Dermis blood vessel endothelial cell (primary cell): ENCODE measurements at places on chromosomes 6 and 20. TPM values are rescaled to one million over a fixed set of nuclear protein-coding genes. Genes with fewer than 3 reads are reported as not detected.

DNA sequence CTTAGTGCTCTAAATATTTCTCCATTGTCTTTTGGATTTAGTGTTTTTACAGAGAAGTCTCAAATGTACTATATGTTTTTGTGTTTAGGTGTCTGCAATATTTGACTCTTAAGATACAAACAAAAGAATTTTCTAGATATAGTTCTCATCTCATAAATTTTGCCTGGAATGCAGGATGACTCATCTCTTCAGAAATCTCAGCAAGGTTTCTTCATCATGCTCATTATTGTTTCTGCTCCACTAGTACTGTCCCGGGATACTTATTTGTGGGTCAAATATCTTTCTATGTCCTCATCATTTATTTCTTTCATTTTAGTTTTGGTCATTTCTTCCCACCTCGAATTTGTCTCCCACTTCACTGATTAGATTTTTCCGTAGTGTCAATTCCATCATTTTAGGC, 9.5 kb downstream of the AHI1 start:
- peak; percentile 54 for DNase-seq

DNA sequence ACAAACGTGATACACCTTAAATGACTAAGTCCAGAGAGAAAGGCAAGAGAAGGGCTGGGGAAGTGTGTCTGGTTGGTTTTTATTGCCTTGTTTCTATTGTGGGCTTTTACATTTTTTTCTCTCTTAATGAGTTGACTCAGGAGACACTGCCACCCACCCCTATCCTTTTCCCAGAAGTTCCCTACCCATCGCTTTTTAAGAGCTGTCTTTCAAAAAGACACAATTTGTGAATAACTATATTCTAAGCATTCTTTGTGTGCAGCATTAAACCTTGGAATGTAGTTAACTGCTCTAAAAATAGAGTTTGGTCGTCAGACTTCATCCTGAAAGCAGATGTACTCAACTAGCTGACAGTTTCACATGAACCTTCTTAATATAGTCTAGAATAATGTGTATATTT, 174.9 kb downstream of the ISM1 start:
- no peak for DNase-seq

DNA sequence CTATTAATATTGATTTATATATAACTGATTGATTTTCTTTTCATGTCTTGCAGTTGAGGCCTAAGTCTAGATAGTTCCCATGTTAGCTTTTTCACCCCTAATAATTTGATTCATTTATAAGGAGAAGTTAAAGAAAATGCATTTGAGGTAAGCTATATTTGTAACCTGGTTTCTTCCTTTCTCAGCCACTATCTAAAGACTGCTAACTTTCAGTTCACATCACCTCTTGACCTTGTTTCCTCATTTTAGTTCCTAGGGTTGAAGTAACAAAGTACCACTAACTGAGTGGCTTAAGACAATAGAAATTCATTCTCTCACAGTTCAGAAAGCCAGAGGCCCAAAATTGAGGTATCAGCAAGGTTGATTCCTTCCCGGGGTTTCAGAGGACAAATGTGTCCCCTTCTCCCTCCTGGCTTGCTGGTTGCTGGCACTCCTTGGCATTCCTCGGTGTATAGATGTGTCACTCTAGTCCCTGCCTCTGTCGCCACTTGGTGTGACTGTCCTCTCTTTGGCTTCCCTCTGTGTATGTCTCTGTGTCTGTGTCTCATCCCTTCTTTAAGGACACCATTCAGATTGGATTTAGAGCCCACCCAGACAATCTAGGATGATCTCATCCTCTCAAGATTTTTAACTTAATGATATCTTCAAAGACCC, 55.9 kb upstream of the C20orf144 start:
- DNase-seq, result peak; percentile 13

GRCh38 chr20:57528148-57528547, 3.2 kb upstream of the CTCFL start:
- no peak for DNase-seq

DNA sequence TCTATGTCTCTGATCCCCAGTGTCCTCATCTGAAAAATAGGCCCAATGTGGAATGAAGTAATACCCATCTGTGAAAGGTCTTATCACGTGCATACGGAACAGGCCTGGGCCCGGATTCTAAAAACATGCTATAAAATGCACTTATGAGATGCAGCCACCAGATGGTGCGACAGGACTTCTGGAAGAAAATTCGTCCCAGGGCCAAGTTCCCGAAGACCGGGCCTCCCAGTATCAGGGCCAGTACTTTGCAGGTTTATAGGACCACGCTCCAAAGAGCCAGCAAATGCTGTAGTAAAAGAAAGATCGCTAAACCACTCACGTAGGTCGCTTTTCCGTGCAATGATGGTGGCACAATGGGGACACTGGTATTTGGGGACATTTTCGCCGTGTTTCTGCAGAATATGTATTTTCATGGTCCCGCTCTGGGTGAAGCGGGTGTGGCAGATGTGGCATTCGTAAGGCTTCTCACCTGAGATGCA, 10.6 kb downstream of the CTCFL start:
- DNase-seq, result peak; percentile 84

DNA sequence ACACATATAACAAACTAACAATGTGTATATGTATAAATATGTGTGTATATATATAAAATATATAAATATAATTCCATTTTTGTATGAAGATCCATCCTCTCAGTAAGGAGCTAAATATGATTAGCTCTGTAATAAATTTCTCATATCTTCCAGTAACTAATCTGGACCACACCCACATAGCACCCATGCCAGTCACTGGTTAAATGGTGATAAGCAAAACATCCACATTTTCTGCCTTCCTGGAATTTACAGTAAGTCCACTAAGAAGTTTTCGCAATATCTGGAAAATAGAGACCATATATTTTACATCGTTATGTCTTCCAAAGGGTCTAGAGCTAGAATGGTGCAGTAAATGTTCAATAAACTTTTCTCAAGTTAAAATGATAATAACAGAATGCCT, 151.5 kb upstream of the STMND1 start:
- DNase-seq, result no peak

DNA sequence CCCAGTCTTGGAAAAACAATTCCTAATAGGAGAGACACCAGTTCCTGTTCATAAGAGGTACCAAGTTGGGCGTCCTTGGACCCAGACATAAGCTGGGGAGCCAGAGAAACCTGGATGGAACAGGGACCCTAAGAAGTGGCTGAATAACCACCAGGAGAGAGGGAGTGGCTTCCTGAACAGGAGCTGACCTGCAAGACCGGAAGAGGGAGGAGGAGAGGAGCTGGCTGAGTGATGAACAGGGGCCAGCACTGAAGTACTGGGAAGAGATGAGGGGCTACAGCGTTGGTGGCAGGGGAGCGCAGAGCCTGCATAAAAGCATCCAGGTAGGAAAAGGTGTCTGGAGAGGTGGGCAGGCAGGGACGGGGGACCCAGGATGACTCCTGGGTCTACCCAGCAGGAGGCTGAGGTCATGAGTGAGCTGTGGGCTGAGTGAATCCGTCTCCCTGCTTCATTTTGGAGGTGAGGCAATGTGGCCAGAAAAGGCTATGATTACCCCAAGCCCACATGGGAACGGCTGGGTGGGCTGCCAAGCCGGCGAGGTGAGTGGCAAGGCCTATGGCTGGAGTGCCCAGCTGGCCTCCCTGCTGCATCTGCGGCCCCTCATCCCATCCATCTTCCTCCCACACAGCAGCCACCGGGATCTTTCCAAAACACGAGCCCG, 34.4 kb upstream of the ZFAND3 start:
- DNase-seq, result no peak

GRCh38 chr20:37042986-37043972, 52.5 kb downstream of the RBL1 start:
- no peak for DNase-seq

DNA sequence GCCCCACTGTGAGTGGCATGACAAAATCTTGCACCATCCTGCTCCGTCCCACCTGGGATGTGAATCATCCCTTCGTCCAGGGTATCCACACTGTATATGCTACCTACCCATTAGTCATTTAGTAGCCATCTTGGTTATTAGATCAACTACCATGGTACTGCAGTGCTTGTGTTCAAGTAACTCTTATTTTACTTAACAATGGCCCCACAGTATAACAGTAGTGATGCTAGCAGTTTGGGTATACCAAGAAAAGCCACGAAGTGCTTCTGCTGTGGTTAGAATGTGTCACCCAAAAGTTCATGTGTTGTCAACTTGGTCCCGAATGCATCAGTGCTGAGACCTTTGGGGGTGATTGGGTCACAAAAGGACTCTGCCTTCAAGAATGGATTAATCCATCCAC, 11.7 kb downstream of the OSER1 start:
- DNase-seq, result no peak

DNA sequence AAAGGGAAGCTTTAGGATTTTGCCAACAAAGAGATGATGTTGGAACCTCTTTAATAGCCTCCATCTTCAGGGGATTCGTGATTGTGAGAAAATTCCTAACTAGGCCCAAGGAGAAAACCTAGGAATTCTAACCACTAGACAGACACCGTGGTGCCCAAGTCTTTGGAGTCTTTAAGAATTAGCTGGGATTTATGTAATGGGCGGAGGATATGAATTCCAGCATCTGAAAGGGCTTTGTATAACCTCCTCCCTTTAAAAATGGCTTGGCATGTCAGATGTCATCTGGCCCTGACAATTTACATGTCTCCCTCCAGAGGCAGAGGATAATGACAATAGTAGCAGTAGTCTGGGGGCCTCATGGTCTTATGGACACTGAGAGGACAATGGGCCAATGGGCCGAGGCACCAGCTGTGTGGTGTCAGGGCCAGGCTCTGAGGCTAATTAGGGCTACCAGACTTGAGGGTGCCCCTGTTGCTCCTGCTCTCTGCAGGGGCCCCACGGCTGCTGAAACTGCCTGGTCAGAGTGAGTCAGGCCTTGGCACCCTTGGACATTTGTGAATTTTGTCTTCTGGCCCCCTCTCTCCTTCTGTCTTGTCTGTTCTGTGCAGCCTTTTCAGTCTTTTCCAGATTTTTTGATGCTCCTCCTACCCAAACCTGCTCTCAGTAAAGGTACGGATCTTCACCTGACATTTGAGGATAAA, 113.9 kb downstream of the EDN1 start:
- DNase-seq, result no peak

- peak; percentile 86 for DNase-seq
These were observed 9.5 kb upstream of the PAQR8 start for GRCh38 chr6:52352239-52353018.

DNA sequence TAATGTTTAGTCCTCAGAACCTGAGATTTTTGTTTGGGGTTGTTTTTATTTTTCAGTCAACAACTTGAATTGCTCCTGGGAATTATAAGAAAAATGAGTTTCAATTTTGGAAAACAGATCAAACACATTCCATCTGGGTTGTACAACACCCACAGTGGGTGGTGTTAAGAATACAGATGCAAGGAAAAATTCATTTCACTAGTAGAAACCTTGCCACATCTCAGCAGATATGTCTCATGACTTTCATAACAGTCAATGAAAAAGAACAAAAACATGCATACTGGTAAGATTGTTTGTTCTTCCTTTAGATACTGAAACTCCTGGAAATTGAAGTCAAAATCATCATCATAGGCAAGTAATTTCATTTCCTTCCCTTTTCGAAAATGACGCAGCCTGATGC, 78.9 kb downstream of the MOXD1 start:
- no peak for DNase-seq

- DNase-seq, result no peak
These were observed 603.0 kb upstream of the NRSN1 start for GRCh38 chr6:23522792-23523547.

DNA sequence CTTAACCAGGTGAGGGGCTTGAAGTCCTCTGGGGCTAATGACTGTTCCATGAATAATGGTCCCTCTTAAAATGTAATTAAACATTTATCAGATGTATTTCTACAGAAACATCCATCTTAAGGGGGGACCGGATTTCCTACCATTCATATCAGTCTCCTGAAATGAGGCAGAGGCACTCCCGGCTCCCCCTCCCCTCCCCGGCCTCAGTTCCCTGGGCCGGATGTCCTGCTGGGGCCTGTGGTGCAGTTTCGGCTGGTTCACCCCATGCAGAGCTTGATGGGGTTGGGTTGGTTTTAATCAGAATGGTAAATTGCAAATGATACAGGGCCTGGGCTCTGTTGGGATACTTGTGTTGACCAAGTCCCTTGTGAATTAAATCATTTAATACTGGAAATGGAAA, 349.4 kb downstream of the PREX1 start:
- DNase-seq, result no peak

GRCh38 chr20:42432496-42433334, 757.0 kb downstream of the PTPRT start:
- DNase-seq, result no peak

GRCh38 chr6:73382462-73383113, 12.0 kb upstream of the DDX43 start:
- no peak for DNase-seq

- DNase-seq, result no peak
These were observed 614.2 kb upstream of the NRSN1 start for GRCh38 chr6:23511817-23512216.

DNA sequence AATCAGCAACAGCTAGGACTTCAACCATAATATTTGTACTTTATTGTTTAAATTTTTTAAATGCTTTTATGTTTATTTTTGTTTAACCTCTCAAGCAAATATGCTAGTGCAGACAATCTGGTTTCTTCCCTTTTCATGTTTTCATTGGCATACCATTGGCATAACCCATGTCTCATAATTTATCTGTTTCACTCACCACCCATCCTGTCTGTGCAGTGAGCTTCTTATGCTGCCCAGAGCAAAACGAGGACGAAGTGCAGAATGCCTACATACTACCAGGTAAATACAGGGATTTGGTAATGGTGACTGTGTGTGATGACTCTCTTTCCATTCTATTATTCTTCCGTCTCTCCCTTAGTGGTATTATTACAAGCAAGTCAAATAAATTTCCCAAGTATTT, 361.4 kb upstream of the KCNQ5 start:
- no peak for DNase-seq

GRCh38 chr6:33633084-33633461, 12.0 kb downstream of the ITPR3 start:
- DNase-seq, result no peak

GRCh38 chr20:45344168-45344860, 3.9 kb downstream of the SDC4 start:
- DNase-seq, result peak; percentile 91

DNA sequence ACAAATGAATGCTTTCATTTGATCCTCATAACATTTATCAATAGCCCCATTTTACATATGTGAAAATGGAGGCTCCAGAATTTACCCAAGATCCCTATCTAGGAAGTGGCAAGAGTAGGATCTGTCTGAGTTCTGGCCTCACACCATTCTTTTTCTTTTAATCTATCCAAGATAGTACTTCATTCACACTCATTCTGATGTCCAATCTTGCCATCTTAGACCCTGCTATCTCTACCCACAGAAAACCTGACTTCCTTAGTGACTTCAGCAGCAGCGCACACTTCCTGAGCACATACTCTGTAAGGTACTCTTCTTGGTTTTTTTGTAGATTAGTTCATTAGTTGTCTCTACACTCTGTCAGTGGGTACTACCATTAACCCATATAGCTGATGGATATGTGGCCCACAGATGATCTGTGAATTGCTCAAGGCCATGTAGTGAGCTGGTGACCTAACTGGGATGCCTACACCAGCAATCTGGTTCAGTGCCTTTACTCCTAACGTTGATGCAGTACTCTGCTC, 36.3 kb downstream of the COX4I2 start:
- no peak for DNase-seq

The CAPN11 gene
- total RNA-seq, result 0.28 and 2.2 TPM in 2 replicates

The MRPL14 gene
- 48.1 and 75.4 TPM in 2 replicates for total RNA-seq

The MCHR2 gene
- total RNA-seq, result not detected in 2 replicates

The NT5E gene
- total RNA-seq, result 96.7 and 157 TPM in 2 replicates

The OR2H2 gene
- total RNA-seq, result not detected in 2 replicates

The CCR6 gene
- total RNA-seq, result not detected in 2 replicates

The WFDC2 gene
- not detected in 2 replicates for total RNA-seq

The TSBP1 gene
- total RNA-seq, result not detected in 2 replicates

The IL17F gene
- total RNA-seq, result not detected in 2 replicates

The HTR1E gene
- not detected in 2 replicates for total RNA-seq

The MUC21 gene
- total RNA-seq, result not detected in 2 replicates

The FOXF2 gene
- total RNA-seq, result not detected in 2 replicates

The PTGIS gene
- total RNA-seq, result 1.9 and 2.0 TPM in 2 replicates
